T-helper 17 cell (primary cell): ENCODE measurements at places on chromosomes 7 and 10.
A peak's percentile ranks its signal among the peaks of the same experiment; 100 is the strongest.

- peaks cover 9% of the 10 kb centered on the region for H3K36me3 ChIP-seq
- peak; percentile 66 for DNase-seq
- no peak overlapping the region for H3K4me3 ChIP-seq
- H3K27ac ChIP-seq, result no peak overlapping the region
- peaks cover 54% of the 10 kb centered on the region for H3K4me1 ChIP-seq
- no peaks in the 10 kb centered on the region for H3K27me3 ChIP-seq
These were observed 145.3 kb downstream of the CELF2 start for GRCh38 chr10:11162828-11163599.

DNA sequence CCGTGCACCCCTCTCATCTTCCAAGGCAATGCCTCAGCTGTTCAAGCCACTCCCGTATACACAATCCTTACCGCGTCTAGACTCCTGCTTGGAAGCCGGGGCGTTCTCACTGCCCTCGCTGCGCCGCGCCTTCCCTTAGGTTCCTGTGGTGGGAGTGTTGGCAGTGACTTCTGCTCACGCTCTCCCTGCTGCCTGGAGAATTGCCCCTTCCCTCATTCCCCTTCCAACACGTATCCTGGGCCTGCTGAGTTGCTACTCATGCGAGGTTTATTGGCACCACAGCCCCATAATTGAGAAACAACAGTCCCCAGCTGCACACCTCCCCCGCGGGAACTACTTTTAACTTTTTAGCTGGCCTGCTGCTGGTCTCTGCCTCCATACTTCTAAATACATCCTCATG lies 31.9 kb downstream of the RBM17 start:
- DNase-seq, result no peak
- H3K27ac ChIP-seq, result peak overlapping the region; percentile 68
- peaks cover 4% of the 10 kb centered on the region for H3K36me3 ChIP-seq
- H3K4me3 ChIP-seq, result no peak overlapping the region
- no peaks in the 10 kb centered on the region for H3K27me3 ChIP-seq

DNA sequence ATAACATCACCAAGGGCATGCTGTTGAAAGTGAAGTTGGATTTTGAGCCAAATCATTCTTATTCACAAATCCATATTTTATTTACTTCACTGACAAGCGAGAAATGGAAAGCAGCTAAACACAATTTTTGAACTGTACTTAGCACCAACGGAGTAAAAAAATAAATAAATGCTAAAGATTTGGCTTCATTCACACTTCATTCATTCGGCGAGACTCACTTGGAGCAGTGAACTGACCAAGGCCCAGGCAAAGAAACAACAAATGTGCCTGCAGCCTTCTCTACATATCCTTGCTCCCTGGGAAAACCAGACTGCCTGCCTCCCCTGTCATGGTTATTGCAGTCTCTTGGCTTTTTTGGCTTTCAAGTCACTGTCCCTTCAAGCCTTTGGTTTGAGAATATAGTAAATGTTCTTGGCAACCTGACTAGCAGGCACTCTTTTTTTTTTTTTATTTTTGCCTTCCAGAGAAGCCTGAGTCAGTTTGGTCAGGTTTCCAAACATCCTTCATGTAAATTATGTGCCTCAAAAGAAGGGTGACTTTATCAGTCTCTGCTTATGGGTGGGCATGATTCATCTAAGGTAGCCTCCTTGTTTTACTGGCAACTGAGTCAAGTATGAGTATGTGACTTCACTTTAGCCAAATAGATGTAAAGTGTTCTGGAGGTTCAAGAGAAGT lies 177.6 kb upstream of the MEOX2 start:
- no peaks in the 10 kb centered on the region for H3K4me1 ChIP-seq
- no peak overlapping the region for H3K4me3 ChIP-seq
- DNase-seq, result no peak
- no peaks in the 10 kb centered on the region for H3K27me3 ChIP-seq
- no peak overlapping the region for H3K27ac ChIP-seq

- H3K36me3 ChIP-seq, result no peaks in the 10 kb centered on the region
- no peaks in the 10 kb centered on the region for H3K27me3 ChIP-seq
- no peak for DNase-seq
- peaks cover 7% of the 10 kb centered on the region for H3K4me1 ChIP-seq
- H3K27ac ChIP-seq, result no peak overlapping the region
These were observed 4.9 kb upstream of the AKR1B1 start for GRCh38 chr7:134463751-134464150.

DNA sequence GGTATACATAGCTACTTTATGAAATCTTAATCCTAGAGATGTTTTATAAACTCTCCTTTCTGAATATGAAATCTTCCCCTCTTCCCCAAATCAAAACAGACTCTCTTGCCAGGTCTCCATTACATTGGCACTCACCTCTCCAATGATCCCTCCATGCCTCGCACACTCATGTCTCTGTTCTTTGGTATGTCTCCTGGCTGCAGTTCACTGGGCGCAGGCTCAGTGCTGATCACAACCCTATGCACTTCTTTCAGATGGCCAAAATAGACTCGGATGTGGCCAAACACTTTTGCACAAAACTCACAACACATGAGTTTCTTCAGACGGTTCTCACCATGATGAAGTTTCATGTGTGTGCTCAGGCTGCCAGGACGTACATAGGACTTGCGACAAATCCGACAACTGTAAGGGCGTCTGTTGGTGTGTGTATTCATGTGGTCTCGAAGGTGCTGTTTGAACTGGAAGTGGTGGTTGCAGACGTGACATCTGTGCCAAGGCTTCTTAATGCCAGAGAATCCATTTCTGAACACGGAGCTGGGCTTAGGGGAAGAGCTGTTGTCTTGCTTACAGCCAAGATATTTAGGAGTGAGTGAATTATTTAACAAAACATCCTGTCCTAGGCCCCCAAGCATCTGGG lies 183.2 kb downstream of the ZNF438 start:
- H3K4me1 ChIP-seq, result no peaks in the 10 kb centered on the region
- peaks cover 4% of the 10 kb centered on the region for H3K36me3 ChIP-seq
- DNase-seq, result no peak
